ENCODE measurements at places on chromosomes 5 and 9. TPM values are rescaled to one million over a fixed set of nuclear protein-coding genes. Genes with fewer than 3 reads are reported as not detected.
A peak's percentile ranks its signal among the peaks of the same experiment; 100 is the strongest.

- no peak overlapping the region for H3K4me3 ChIP-seq
- H3K27ac ChIP-seq: no peak overlapping the region
- H3K36me3 ChIP-seq: no peaks in the 10 kb centered on the region
- H3K27me3 ChIP-seq: no peaks in the 10 kb centered on the region
Observed at GRCh38 chr9:92176068-92176799, 61.0 kb upstream of the SPTLC1 start.

DNA sequence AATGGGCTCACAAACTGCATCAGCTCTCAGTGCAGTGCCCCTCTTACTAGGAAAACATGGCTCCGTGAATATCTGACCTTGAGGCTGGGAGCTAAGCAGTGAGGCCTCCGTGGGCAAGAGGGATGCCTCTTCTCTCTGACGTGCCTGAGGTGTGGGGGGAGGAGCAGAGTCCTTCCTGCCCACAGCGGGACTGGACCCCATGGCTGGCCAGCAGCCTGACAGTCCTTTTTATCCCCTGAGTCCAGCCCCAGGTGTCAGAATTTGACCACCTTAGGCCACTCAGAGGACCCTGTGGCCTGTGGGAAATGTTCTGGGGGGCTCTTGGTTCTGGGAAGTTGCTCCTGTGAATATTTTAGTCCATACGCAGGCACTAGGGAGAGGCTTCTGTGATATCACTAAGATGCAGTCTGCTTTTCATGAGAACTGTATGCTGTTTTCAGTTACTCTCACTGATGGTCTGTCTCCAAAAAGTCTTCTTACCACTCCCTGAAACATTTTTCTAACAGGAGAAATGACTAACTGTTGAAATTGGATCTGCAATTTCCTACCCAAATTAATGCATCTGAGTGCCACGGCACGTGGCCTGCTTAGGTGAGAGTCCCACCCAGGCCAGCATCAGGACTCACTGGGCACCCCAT lies 23.4 kb downstream of the ANGPTL2 start:
- no peak overlapping the region for H3K4me3 ChIP-seq
- no peak for DNase-seq
- H3K36me3 ChIP-seq: no peaks in the 10 kb centered on the region
- H3K27me3 ChIP-seq: no peaks in the 10 kb centered on the region
- no peak overlapping the region for H3K27ac ChIP-seq

GNA14 gene
- 2.5 TPM for total RNA-seq

BTNL3 gene
- total RNA-seq: not detected

OTP gene
- not detected for total RNA-seq

DNA sequence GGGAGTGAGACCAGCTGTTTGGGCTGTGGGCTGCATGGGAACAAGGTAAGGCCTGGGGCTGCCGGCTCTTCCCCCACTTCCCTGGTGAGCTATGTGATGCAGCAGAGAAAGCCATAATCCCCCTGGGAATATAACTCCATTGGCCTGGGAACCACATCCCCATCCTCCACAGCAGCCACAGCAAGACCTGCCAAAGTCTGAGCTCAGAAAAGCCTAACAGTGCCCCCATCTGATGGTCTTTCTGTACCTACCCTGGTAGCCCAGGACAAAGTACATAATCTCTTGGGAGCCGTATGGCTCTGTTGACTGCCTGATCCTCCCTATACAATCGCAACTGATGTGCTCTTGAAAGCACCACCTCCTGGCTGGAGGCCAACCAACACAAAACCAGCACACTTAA lies 432.6 kb downstream of the CDH18 start:
- H3K36me3 ChIP-seq: no peaks in the 10 kb centered on the region
- H3K4me3 ChIP-seq: no peak overlapping the region
- DNase-seq: no peak
- no peaks in the 10 kb centered on the region for H3K4me1 ChIP-seq
- H3K27ac ChIP-seq: no peak overlapping the region
- H3K27me3 ChIP-seq: no peaks in the 10 kb centered on the region

SETX gene
- total RNA-seq: 22.7 TPM

DNA sequence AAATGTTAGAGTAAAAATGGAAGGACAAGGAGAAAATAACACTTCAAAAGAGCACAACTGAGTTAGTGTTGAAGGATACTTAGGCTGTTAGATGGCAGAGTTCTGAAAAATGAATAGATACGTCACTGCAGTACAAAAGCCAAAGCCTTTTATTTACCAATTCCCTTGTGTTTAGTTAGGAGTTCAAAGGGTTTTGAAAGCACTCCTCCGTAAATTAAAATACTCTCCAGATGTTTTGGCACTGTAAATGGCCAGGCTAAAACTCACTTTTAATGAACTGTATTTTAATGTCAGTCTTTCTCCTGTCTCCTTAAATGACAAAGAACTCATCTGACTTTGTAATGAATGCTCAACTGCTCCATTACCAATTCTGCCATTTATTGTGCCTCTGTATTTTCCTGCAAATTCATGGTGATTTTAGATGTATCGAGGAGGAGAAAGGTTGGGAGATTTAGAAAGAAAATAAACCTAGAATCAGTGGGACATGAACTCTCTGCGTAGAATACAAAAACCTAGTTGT lies 1727.2 kb downstream of the MAT2B start:
- H3K4me3 ChIP-seq: no peak overlapping the region
- no peaks in the 10 kb centered on the region for H3K4me1 ChIP-seq
- H3K36me3 ChIP-seq: no peaks in the 10 kb centered on the region
- H3K27ac ChIP-seq: peak overlapping the region; percentile 11

GRCh38 chr5:74587300-74587699 lies 53.2 kb downstream of the ENC1 start:
- H3K36me3 ChIP-seq: no peaks in the 10 kb centered on the region
- H3K27me3 ChIP-seq: no peaks in the 10 kb centered on the region
- H3K4me3 ChIP-seq: no peak overlapping the region

GRCh38 chr5:82208371-82208770 lies 69.8 kb downstream of the RPS23 start:
- peaks cover 7% of the 10 kb centered on the region for H3K4me1 ChIP-seq
- no peaks in the 10 kb centered on the region for H3K27me3 ChIP-seq
- H3K36me3 ChIP-seq: no peaks in the 10 kb centered on the region
- no peak overlapping the region for H3K27ac ChIP-seq
- H3K4me3 ChIP-seq: no peak overlapping the region
- DNase-seq: no peak

DNA sequence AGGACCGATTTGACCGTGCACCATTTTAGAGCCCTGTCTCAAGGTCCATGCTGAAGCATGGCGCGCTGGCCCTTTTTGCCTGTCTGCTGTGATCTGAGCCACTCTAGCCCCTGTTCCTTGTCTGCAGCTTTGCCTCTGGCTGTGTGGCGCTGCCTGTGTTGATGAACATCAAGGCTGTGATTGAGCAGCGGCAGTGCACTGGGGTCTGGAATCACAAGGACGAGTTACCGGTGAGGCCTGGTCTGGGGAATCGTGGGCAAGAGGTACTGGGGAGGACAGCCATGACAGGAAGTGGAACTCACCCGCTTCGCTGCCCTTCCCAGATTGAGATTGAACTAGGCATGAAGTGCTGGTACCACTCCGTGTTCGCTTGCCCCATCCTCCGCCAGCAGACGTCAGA lies 6.3 kb downstream of the NHP2 start:
- no peak overlapping the region for H3K4me3 ChIP-seq
- H3K27me3 ChIP-seq: no peaks in the 10 kb centered on the region
- no peak for DNase-seq
- H3K27ac ChIP-seq: no peak overlapping the region
- peaks cover 54% of the 10 kb centered on the region for H3K36me3 ChIP-seq

PRLR gene
- 0.40 TPM for total RNA-seq

DNA sequence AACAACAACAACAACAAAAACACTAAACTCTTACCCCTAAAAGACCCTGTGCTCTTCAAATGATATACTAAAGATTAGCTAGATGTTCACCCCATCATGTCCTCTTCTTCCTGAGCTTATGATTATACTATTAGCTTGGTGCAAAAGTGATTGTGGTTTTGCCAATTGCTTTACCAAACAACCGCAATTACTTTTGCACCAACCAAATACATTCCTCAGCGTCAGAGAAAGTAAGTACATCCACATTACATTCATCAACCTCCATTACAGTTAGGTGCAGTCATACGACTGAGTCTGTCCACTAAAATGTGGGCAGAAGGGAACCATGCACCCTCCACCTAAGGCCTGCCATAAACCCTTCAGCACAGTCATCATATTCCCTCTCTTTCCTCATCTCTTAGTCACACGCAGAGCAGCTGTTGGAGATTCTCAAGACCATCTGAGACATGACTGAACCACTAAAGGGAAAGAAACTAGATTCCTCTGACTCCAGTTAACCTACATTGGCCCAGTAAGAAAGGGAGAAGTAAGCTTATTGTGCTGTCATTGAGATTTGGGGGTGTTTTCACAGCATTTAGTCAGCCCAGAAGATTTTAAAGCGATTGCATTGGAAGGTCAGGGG lies 181.6 kb upstream of the TLE4 start:
- no peaks in the 10 kb centered on the region for H3K27me3 ChIP-seq
- DNase-seq: no peak
- no peak overlapping the region for H3K27ac ChIP-seq
- no peaks in the 10 kb centered on the region for H3K4me1 ChIP-seq
- H3K36me3 ChIP-seq: no peaks in the 10 kb centered on the region

INSL6 gene
- total RNA-seq: not detected

DNA sequence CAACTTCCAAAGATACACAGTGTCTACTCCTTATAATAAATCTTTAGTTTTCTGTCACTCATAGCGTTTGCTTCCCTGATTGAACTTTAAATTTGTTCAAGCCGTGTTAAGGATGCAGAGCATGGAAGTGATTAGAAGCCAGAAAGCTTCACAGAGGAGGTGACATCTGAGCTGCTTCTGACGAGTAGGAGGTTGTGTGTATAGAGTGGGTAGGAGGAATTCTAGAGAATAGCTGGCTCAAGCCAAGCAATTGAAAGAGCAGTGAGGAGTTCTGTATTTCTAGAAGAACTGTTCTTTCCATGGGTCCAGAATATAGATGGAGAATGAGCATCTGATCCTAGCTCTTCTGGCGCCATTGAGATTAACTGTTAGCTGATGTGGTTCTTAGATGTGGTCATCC lies 6.0 kb downstream of the NUDT2 start:
- no peaks in the 10 kb centered on the region for H3K27me3 ChIP-seq
- H3K27ac ChIP-seq: no peak overlapping the region
- no peaks in the 10 kb centered on the region for H3K36me3 ChIP-seq
- DNase-seq: no peak
- H3K4me3 ChIP-seq: no peak overlapping the region

- no peak overlapping the region for H3K27ac ChIP-seq
- no peaks in the 10 kb centered on the region for H3K4me1 ChIP-seq
- no peak overlapping the region for H3K4me3 ChIP-seq
- H3K27me3 ChIP-seq: peaks cover 38% of the 10 kb centered on the region
- no peak for DNase-seq
- no peaks in the 10 kb centered on the region for H3K36me3 ChIP-seq
Observed at GRCh38 chr9:135217836-135218235, 130.4 kb downstream of the OLFM1 start.

- no peaks in the 10 kb centered on the region for H3K27me3 ChIP-seq
- no peak overlapping the region for H3K4me3 ChIP-seq
- H3K4me1 ChIP-seq: peaks cover 32% of the 10 kb centered on the region
- no peaks in the 10 kb centered on the region for H3K36me3 ChIP-seq
- H3K27ac ChIP-seq: no peak overlapping the region
- DNase-seq: no peak
Observed at GRCh38 chr9:127021664-127022363, 100.6 kb downstream of the ANGPTL2 start.

GRCh38 chr5:34817558-34818351 lies 21.2 kb upstream of the TTC23L start:
- no peak for DNase-seq
- H3K36me3 ChIP-seq: peaks cover 50% of the 10 kb centered on the region
- no peaks in the 10 kb centered on the region for H3K4me1 ChIP-seq
- no peak overlapping the region for H3K27ac ChIP-seq
- no peaks in the 10 kb centered on the region for H3K27me3 ChIP-seq

CORO2A gene
- 2.8 TPM for total RNA-seq

DNA sequence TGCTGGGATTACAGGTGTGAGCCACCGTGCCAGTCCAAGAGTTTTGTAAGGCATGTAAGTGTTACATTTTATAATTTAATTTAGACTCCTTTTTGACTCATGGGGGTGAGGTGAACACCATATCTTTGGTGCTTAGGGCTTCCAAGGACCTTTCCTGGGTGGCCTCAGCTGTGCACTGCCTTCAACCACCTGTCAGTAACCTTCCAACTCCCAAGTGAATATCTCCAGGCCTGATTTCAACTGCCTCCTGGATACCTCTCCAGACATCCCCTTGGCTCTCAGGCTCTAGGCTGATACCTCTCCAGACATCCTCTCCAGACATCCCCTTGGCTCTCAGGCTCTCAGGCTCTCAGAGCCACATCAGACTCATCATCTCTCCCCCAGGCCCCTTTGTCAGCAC lies 30.9 kb upstream of the TTLL11 start:
- no peaks in the 10 kb centered on the region for H3K27me3 ChIP-seq
- no peak for DNase-seq
- peaks cover 14% of the 10 kb centered on the region for H3K4me1 ChIP-seq

GRCh38 chr5:36669015-36669651 lies 62.7 kb downstream of the SLC1A3 start:
- no peak overlapping the region for H3K27ac ChIP-seq
- H3K36me3 ChIP-seq: no peaks in the 10 kb centered on the region
- H3K4me3 ChIP-seq: no peak overlapping the region
- no peak for DNase-seq

SLC24A2 gene
- total RNA-seq: not detected

MYMK gene
- total RNA-seq: not detected

CTXN3 gene
- not detected for total RNA-seq

DNA sequence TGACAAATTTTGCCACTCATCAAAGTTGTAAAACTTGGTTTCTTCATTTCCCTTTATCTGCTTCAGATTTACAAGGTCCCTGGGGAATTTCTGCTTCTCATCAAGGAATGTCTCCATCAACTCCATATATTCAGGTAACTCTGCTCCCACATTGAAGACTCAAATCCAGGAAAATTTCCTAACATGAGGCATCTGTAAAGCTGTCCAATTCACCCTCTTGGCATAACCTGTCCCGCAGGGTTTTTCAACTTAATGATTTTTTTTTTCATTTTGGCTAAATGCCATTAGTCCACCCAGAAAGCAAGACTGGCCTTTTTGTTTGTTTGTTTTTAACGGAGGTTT lies 50.2 kb upstream of the SLC30A5 start:
- peak; percentile 64 for DNase-seq
- H3K27me3 ChIP-seq: no peaks in the 10 kb centered on the region
- no peak overlapping the region for H3K4me3 ChIP-seq

Measured in PC-3 (cell line).